ENCODE measurements at places on chromosomes 11 and 22. TPM values are rescaled to one million over a fixed set of nuclear protein-coding genes. Genes with fewer than 3 reads are reported as not detected.

- DNase-seq: peak; percentile 91
Observed at GRCh38 chr22:45493286-45493771, 9.4 kb upstream of the FBLN1 start.

GRCh38 chr11:65932558-65932919 is 12.7 kb upstream of the TSGA10IP start:
- DNase-seq: no peak

- DNase-seq: no peak
Observed at GRCh38 chr11:80173371-80174136, 732.7 kb upstream of the TENM4 start.

GRCh38 chr11:31492320-31492913 is 17.0 kb downstream of the IMMP1L start:
- peak; percentile 66 for DNase-seq

DNA sequence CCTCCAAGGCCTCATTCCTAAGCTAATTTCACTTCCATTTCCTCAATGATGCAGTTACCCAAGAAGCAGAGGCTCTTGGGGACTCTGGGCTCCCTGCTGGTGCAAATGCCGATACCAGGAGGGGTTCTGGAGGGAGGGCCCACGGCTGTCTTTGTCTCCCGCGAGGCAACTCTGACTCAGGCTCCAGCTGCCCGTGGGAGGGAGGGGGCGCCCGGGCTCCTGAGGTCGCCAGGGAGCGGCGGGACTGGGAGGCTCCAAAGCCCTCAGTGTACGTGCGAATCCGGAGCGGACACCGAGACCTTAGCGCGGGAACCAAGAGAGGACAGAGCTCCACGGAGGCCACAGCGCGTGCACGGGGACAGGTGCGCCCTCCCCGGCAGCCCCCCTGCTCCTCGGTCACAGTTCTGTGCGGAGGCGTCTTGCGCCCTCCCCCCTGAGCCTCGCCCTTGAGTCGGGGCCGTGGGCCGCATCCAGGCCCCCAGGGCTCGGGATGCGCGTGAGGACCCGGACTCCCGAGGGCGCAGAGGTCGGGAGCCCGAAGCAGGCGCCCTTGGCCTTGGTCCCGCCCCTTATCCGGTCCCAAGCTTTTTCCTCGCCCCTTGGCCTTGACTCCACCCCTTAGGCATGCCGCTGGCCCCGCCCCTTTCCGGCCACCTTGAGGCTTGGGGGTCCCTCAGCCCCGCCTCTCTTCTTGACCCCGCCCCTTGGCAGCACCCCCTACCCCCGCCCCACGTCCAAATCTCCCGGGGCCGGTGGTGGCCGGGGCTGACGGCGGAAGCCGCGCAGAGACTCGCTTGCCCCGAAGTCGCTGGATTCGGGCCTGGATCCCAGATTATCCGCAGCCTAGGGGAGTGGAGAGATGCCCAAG is 4.7 kb upstream of the SHISA8 start:
- peak; percentile 65 for DNase-seq

DNA sequence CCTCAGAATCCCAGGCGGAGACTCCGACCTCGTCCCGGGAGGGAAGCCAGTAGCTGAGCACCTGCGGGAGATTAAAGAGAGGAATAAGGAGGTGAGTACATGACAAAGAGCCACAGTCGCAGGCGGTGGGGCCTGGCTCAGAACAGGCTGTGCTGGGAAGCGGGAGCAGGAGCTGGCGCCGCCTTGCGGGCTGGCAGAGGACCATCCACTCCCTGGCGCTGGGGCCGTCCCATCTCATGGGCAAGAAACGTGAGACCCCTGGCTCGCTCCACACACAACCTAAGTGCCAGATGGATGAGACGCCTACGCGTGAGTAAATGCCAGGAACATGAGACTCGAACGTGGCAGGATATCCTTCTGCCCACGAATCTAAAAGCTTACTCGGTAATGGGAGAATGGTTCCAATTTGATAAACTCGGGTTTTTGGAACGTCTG is 6.3 kb downstream of the CEND1 start:
- DNase-seq: peak; percentile 70

GRCh38 chr11:64267207-64267945 is 16.0 kb downstream of the PLCB3 start:
- no peak for DNase-seq

DNA sequence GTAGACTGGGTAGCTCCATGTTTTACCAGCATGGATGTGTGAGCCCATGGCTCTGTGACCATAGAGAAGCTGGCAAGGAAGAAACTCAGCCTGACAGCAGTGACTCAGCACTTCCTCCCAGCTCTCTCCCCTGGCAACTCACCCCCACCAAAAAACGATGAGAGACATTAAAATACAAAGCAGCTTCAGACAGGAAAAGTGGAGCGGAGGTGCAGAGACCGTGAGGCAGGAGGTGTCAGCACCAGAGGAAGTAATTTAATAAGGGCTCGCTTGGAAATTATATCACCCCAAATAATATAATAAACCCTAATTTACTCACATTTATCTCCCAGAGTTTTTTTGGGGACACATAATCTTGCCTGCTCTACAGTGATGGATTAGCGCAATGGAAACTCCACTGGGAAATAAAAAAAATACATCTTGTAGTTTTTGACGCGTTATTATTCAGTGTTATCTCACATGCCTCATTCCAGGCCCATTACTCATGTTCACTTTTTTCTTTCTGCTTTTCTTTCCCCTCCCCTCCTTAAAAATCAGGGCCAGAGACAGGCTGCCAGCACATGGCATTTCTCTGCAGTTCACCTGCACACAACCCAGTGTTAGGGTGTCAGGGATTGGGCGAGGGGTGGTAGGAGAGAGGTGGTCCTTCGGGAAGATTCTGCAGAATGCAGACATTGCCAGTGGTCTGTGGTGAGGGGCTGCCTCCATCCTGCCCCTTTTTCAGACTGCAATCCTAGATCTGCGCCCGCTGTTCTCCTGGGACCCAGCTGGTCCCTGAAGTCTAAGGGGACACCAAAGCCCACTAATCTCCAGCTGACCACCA is 170.8 kb downstream of the BUD13 start:
- DNase-seq: no peak

DNA sequence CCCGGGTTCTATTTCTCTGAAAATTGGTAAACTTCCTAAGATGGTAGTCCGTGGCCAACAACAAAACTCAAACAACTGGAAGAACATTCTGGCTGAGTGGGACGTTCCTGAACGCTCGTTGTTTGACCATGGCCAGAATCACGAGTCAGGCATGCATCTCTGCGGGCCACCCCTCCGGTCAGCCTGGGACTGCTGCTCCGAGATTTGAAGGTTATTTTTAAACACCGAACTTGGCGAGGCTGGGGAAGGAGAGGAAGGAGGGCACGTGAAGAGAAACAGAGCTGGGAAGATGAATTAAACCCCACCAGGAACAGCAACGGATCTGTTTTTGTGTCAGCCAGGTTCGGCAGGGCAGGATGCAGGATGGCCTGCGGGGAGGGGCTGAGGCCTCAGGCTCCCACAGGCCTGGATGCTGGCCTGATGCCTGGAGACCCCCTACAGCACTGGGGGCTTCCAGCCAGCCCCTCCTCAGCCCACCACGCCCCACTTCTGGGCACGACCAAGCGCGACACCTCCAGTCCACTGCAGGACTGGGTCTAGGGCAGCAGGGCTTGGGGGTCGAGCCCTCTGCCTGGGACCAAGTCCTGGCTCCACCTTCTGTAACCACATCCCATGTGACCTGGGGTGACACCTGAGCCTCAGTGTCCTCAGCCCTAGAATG is 5.1 kb downstream of the SHISAL1 start:
- DNase-seq: no peak

DNA sequence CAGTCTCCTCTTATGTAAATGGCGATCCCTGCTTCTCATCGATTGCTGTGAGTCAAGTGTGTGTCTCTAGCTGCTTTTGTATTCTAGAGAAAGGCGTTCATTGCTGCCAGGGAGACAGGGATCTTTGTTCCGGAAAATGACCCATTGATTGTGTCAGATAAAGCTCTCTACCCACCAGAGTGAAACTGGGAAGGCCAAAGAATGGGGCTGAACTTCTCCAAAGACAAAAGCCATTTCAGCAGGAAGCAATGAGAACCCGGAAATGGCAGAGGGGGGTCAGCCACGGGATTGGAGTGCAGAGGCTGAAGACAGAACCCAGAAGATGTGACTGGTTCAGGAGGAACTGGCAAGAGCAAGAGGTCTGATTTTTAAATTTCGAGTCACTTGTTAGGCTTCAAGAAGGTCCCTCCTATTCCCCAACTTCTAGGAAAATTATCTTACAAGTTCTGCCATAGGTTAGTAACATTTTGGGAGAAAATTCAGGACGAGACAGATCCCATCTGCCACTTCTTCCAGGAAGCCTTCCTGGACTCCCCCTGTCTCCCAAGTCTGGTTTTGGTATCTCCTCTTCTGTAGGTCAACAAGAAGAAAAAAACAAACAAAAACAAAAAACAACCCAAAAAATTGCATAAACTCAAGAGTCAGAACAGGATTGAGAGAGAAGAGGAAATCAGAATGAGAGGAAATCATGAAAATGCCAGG is 110.6 kb downstream of the NECTIN1 start:
- peak; percentile 11 for DNase-seq

- no peak for DNase-seq
Observed at GRCh38 chr22:49790912-49791311, 36.8 kb downstream of the BRD1 start.

- no peak for DNase-seq
Observed at GRCh38 chr11:23391031-23391430, 530.8 kb upstream of the CCDC179 start.

DNA sequence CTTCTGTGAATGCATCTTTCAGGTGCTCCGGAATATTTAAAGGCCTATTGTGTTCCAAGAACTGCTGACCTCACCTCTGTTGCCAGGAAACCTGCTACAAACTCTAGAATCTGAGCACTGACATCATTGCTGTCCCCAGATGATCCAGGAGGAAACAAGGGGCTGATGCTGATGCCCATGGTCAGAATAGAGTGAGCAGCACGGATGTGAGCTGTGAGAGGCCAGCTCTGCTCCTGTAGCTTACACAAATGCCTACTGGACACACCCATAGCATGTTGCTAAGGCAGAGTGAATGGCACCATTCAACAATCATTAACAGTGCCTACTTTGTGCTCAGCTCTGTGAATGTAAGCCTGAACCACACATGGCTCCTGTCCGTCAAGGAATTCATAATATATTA is 276.7 kb upstream of the API5 start:
- no peak for DNase-seq

- no peak for DNase-seq
Observed at GRCh38 chr11:8720352-8720751, 37.8 kb downstream of the RPL27A start.

- DNase-seq: no peak
Observed at GRCh38 chr22:22137891-22138290, 106.7 kb upstream of the VPREB1 start.

- no peak for DNase-seq
Observed at GRCh38 chr11:73430326-73430725, 54.1 kb downstream of the RELT start.

- DNase-seq: no peak
Observed at GRCh38 chr11:134598368-134598767, 186.3 kb upstream of the B3GAT1 start.

DNA sequence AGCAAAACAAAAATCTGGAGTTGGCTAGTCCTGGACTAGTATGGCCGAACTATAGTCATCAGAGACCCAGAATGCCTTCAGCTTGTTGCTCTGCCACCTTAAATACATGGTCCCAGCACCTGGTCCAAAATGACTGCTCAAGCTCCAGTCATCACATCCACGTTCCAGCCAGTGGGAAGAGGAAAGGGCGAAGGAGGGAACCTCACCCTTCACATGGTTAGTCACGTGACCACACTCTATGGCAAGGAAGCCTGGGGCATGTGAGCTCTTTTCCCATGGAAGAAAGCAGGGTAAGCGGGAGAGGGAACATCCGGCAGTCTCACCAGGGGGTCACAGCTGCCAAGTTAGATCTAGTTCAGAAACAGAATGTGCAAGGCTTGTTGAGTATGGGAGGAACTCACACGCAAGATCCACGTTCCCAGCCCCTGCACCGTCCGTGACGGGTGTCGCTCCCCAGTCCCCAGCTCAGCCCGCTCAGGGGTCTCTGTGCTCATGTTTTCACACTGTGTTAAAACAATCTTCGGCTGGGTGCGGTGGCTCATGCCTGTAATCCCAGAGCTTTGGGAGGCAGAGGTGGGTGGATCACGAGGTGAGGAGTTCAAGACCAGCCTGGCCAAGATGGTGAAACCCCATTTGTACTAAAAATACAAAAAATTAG is 1.9 kb upstream of the ANO9 start:
- no peak for DNase-seq

- no peak for DNase-seq
Observed at GRCh38 chr11:128493570-128493965, 93.8 kb downstream of the ETS1 start.

GRCh38 chr11:88629496-88629895 is 292.0 kb upstream of the CTSC start:
- DNase-seq: no peak

DNA sequence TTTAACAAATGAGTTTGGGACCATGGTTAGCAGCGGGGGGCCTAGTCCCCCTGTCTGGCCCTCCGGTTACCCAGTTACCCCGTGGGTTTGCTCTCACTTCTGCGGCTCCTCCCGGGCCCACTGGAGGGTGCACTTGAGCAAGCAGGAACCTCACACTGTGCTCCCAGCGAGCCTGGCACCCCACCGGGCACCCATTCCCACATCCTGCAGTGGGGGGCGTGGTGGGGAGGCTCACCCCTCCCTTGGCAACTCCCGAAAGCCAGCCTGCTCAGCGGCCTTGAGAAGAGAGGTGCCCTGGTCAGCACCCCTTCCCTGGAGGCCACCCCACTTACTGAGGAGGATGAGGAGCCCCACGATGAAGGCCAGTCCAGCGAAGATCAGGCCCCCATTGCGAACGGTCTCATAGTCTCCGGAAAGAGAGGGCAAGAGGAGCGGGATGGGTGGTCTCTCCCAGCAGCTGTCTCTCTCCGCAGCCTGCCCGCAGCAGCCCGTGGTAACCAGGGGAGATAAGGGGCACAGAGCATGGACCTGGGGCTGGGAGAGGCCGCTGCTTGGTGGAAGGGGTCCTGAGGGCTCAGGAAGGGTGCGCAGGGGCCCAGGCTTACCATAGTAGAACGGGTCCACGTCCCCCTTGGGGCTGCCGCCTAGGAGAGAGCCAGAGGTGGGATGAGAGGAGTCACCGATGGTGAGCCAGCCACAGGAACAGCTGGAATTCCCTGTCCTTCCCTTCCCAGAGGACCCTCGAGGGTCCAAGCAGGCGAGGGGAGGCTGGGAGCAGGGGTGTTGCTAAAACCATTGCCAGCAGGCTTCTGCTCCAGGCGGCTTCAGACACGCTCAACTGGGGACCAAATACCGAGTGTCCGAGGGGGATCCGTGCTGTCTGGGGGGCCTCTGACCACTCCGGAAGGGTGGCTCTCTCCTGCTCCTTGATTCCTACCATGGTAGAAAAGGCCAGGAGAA is 2.2 kb downstream of the FXYD2 start:
- DNase-seq: no peak

SLC22A12 gene
- total RNA-seq: not detected

IL17REL gene
- total RNA-seq: 0.51 TPM

CCT8L2 gene
- not detected for total RNA-seq

MUC6 gene
- 0.92 TPM for total RNA-seq

E2F8 gene
- total RNA-seq: 1.9 TPM

OR4C6 gene
- total RNA-seq: not detected

CCDC81 gene
- 17.1 TPM for total RNA-seq

PATE4 gene
- not detected for total RNA-seq

CYP2D6 gene
- 0.94 TPM for total RNA-seq

MUC2 gene
- 0.03 TPM for total RNA-seq

CTSF gene
- 39.6 TPM for total RNA-seq
